ENCODE measurements at places on chromosomes 16 and 17.

DNA sequence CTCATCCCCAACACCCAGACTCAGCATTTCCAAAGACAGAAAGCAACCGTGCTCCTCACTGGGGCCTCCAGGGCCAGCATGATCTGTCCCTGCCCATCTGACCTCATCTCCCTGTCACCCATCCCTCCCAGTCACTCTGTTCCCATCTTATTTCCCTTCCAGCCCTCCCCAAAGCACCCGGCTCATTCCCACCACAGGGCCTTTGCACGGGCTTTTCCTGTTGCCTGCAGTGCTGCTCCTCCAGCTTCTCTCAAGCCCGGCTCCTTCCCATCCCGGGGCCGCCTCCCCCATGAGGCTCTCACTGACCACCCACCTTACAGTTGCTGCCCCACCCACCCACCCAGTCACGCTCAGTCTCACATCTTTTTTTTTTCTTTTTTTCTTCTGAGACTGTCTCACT, 54.8 kb downstream of the RMI2 start:
- no peak for DNase-seq

GRCh38 chr17:80862481-80862961, 129.1 kb upstream of the CHMP6 start:
- no peak for DNase-seq

GRCh38 chr16:47359478-47359877, 101.4 kb downstream of the ITFG1 start:
- DNase-seq, result no peak

DNA sequence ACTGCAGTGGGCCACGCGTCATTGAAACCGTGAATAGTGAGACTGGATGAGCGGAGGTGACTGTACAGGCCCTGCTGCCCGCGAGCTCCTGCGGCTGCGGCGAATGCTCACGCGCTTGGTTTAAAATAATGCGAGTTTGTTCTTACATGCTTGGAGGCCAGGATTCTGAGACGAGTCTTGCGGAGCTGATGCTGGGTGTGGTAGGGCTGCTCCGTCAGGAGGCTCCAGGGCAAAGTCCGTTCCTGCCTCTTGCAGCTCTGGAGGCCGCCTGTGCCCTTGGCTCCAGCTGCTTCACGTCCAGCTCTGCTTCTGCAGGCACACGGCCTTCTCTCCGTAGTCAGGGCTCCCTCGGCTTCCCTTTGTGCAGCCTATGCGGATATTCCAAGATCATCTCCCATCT, 9.5 kb downstream of the ACSF3 start:
- no peak for DNase-seq

DNA sequence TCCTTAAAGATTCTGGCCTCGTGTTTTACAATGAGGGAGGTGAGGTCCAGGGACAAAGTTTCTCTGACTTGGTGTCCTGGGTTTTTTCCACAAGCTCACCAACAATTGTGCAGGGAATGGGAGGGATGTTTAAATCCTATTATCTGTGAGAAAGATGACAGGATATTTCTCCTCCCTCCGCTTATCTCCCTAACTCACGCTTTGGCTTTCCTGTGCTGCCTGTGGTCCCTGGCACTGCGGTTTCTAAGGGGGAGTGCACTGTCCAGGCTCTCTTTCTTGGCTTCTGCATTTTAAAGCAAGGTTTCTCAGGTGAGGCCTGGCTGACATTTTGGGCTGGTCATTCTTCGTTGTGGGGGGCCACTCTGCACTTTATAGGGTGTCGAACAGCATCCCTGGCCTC, 16.4 kb downstream of the GGA3 start:
- no peak for DNase-seq

- no peak for DNase-seq
These were observed 11.1 kb downstream of the PRCD start for GRCh38 chr17:76550712-76551615.

- DNase-seq, result no peak
These were observed 12.7 kb downstream of the WFDC1 start for GRCh38 chr16:84307209-84307954.

- DNase-seq, result no peak
These were observed at the start of gene SECTM1 for GRCh38 chr17:82333279-82334171. TSS of gene SECTM1 (minus strand) at chr17:82333766. CDS start at chr17:82327240, 6,526 bp downstream.

- no peak for DNase-seq
These were observed 2.4 kb upstream of the SOX8 start for GRCh38 chr16:979147-979546.

DNA sequence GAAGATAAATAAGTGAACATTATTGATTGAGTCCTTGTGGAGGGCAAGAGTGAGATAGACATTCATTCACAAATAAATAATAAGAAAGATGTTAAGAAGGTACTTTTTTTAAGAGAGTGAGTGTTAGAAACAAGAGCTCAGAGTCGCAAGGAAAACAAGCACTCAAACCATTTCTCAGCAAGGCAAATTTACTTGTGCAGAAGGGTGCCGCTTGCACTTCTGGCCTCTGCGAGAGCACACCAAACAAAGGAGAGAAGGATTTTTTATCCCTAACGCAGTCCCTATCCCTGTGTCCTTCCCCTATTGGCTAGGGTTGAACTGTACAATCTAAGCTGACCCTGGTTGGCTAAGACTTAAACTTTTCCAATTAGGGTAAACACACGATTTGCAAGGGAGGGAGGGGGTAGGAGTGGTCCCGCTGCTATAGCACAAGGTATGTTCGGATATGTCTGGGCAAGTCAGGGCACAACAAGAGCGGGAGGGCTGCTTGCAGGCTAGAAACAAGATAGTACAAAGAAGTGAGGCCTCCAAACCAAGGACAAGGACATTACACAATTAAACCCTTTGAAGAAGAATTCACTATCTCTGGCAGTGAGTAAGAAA, 156.2 kb downstream of the PPM1E start:
- no peak for DNase-seq

GRCh38 chr17:80916246-80916645, 75.4 kb upstream of the CHMP6 start:
- no peak for DNase-seq

DNA sequence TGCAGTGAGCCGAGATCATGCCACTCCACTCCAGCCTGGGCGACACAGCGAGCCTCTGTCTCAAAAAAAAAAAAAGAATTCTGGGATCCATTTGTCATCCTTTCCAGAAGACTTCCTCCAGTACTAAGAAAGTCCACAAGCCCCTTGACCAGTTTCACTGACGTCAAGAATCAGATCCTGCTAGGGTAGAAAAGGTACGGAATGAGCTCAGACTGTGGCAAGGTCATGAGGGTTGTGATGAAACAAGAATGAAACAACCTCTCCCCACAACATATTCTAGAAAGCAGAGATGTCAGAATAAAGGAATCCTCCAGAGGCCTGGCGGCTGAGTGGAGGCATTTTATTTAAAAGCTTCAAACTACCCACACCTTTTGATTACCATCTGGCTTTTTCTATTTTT, 29.9 kb downstream of the TRAF4 start:
- no peak for DNase-seq

DNA sequence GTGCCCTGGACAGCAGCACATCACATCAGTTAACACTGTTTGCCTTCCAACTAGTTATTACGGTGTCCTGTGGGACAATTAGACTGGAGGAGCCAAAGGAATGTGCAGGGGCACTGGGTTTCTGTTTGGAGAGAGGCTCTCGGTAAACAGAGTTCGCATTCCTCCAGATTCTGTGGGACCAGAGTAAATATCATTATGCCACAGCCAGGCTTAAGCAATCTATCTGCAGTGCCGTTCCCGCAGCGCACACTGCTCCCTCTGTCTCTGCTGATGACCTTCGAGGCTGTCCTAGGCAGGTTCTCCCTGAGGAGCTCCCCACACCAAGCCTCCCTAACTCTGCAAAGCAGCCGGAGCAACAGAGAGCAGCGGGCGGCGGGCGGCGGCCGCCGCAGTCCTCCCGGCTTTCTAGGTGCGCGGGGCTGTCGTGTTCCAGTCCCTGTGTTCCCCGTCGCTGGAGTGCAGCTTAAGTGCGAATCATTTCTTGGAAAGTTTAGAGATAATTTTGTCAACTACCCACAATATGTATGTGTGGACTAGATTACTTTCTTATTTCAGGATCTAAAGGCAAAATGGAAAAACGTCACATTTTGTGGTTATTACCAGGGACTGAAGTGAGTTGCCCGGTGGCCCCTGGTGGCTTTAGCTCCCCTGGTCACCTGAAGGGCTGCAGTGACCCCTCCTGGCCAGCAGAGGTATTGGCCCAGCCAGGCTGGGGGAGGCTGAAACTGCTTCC, 43.3 kb downstream of the PGS1 start:
- no peak for DNase-seq

DNA sequence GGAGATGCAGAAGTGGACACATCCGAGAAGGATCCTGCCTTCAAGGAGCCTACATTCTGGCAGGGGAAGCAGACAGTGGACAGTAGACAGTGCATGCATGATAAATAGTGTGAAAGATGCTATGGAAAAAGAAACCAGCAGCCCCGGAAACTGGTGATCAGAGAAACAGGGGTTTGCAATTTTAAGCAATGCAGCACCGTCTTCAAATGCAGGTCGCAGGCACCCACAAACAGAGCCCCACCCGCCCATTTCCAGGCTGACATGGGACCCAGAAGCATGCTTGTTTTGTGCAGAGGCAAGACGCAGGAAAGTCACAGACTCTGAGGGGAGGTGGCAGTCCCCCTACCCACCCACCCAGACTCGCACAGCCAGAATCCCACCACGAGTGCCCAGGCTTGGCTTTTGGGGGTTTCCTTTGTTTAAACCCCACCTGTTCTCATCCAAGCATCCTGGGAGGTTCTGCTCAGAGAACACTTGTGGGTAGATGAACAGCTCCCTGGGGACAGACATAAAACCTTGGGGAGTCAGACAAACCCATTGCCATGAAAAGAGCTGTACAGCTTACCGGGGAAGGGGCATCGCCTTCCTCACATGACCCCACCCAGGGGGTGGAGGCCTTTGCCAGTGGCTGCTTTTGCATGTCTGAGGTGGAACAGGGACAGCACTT, 114.3 kb downstream of the MGAT5B start:
- no peak for DNase-seq

DNA sequence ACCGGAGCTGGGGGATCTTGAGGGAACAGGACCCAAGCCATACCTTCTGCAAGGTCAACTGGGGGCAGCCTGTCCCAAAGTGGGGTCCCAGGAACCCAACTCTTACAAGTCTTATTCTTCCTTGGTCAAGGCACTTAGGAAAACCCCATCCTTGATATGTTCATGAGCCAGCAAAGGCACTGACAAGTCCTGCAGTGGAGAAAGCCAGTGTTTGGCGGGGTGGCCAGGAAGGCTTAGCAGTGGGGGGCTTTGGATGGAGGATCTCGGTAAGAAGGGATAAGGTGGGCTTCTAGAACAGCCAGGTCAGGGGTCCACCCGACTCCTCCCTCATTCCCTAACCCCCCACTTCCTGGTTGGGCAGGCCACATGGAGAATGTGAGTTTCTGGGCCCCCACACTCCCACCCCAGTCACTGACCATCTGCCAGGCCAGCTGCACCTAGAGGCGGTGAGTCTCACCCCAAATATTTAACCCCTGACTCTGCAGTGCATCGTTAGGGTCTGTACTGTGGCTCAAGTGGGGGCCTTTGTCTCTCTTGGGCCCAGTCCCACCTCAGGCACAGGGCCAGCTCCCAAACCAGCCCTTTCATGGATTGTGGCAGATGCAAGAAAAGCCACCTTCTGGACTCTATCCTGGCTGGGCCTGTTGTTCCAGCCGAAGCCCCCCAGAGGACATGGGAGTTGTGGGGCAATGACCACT, 22.3 kb downstream of the PPL start:
- DNase-seq, result no peak

DNA sequence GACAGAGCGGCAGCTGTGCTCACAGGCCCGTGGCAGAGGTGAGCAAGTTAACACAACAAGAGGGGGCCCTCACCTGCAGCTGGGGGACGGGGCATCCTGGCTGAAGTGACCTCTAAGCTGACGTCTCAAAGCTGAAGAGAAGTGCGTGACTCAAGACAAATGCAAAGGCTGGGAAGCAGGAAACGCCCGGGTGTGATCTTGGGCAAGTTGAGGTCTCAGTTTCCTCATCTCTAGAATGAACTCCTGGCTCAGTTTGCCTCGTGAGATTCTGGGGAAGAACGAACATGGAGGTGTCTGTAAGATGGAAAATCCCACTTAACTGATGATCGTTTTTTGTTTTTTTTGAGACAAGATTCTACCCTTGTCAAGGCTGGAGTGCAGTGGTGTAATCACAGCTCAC, 40.1 kb upstream of the C1QL1 start:
- DNase-seq, result no peak

DNA sequence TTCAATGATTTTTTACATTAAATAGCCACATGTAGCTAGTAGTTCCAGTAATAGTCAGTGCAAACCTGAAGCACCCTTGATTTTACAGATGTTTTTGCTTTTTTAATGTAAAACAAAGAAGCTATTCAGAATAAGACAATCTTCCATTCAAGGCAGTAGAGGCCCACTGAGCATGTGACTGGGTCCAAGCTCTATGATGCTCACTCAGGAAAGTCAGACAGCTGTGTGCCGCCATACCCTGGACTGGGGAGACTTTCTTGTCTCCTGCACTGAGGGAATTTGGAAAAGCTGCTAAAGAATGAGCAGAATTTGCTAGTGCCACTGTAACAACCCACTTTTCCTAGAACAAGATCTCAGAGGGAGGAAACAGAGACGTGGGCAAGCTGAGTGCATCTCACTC, 11.5 kb downstream of the CENPN start:
- no peak for DNase-seq

- DNase-seq, result no peak
These were observed 122.9 kb upstream of the CDH11 start for GRCh38 chr16:65244787-65245186.

DNA sequence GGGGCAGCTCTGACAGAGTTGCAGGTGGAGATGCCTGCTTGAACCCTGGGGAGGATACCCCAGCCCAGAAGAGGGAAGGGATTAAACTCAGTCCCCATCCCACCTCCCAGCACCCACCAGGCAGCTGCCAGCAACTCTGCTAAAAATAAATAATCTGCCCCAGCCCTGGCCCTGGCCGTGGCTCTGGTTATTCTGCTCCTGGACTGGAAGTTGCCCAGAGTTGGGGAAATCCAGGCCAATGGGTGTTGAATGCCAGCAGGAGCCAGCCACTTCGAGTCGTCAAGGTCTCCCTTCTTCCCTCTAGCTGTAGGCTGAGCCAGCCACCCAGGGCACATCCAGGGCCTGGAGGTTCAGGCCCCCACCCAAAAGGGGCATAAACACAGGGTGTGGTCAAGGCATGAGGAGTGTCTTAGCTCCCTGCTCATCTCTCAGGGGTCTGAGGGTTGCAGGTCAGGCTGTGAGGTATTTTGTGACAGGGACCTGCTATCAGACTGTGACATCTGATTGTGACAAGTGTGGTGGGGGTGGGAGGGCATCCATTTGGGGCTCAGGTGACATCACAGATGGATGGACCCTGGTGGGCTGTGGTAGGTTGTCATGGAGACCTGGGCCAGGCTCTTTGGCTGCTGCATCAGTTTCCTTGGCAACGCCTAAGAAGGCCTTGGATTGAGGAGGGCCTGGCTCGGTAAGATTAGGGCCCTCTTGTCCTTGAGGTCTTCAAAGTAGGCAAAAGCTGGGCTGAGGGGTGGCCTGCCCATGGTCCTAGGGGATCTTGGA, 1.0 kb upstream of the RRAD start:
- no peak for DNase-seq

Measured in suprapubic skin (tissue), 4 donors.